ENCODE measurements at places on chromosomes 7 and 10.

DNA sequence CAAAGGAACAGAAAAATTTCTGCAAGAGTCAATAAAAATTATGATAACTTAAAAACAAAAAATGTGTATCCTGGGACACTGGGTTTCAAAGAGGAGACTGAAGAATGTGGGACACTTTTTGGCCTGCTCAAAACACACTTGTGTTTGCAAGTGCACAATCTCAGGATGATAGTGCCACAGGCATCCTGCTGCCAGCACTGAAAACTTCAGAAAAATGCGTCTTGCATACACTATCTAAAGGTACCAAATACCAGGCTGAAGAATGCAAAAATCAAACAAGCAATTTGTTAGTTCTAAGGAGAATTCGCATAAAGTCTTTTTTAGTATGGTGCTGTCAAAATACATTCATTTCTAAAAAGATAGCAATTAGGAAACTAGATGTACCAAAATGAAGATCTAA is 38.1 kb downstream of the WASL start:
- DNase-seq: no peak

DNA sequence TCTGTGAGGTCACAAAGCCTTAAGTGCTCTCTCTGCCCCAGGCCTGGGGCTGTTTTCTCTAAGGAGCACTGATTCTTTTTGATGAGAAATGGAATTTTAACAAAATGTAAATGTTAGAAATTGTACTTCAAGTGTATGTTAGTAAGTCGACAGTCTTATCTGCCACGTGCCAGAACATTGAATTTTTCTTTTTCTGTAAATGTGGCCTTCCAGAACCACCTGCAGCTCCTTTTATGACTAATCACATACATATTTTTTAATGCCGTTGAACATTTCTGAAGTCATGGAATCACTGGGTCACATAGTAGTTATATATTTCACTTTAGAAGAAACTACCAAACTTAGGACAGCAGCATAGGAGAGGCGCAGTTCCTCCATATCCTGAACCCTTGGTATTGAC is 38.0 kb downstream of the UBE3C start:
- DNase-seq: no peak

DNA sequence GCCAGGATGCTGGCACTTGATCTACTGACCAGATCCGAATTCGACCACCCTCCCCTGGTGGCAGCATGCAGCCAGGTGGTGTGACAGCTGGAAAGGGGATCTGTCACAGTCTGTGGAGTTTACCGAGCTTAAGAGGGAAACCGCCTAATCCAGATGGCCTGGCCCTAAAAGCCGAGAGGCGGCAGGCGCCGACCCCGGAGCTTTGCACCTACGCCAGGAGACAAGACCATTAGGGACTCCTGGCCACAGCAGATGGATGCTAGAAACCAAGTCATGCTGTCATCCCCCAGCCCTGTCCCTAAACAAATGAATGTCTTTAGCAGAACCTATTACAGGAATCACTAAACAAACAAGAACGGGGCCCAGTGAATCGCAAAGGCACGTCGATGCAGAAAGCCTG is 27.7 kb downstream of the RCC1L start:
- DNase-seq: no peak

- DNase-seq: no peak
Measured at GRCh38 chr7:55377162-55377817, 12.2 kb downstream of the LANCL2 start.

DNA sequence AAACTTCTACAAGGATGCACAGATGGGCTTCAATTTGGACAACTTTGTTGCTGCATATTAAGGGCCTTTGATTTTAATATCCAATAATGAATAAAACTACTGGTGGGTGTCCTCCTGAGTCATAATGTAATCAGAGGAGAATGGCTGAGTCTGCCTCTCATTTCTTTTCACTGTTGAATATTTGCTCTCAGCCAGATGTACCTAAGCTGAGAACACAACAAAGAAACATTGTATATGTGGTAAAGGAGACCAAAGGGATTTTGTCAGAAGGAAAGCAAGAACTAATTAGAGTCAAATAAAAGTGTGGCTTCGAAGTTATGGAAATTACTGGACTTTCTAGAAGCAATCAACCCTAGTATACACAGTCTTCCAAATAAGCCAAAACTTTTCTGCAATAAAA is 131.0 kb upstream of the BET1 start:
- no peak for DNase-seq
